ENCODE measurements at places on chromosomes 11 and 22.

GRCh38 chr22:32073262-32073661, 30.2 kb downstream of the SLC5A1 start:
- no peak for DNase-seq

- no peak for DNase-seq
Measured at GRCh38 chr22:35811670-35812069, 94.0 kb downstream of the APOL5 start.

DNA sequence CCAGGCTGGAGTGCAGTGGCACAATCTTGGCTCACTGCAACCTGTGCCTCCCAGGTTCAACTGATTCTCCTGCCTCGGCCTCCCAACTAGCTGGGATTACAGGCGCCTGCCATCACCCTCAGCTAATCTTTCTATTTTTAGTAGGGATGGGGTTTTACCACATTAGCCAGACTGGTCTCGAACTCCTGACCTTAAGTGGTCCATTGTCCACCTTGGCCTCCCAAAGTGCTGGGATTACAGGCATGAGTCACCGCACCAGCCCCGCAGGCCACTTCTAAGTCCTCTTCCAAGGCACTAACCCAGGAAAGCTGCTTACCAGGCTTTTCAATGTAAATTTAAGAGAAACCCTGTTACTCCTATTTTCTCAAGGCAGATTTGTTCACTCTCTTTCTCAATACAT, 50.4 kb downstream of the DENND5A start:
- DNase-seq = no peak

GRCh38 chr22:17705546-17705945, 67.0 kb downstream of the BCL2L13 start:
- DNase-seq = no peak

GRCh38 chr11:36274414-36274813, 14.8 kb downstream of the COMMD9 start:
- no peak for DNase-seq

DNA sequence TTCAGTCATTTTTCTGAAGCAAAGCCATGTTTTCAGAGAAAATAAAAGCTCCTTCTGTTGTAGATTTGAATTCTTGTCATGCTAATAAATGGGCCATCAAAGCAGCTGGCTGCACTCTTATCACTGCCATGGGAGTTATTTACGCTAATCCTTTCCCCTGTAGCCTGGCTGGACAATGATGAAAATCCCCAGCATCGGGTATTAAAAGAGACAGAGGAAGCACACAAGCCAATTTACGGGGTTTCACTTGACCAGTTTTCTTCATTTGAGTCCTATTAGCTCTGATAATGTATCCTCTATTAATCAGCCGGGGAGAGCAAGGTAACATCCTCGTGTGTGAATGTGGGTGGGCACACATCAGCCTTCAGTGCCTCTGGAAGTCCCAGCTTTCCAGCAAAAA, 470.2 kb upstream of the API5 start:
- DNase-seq = no peak

DNA sequence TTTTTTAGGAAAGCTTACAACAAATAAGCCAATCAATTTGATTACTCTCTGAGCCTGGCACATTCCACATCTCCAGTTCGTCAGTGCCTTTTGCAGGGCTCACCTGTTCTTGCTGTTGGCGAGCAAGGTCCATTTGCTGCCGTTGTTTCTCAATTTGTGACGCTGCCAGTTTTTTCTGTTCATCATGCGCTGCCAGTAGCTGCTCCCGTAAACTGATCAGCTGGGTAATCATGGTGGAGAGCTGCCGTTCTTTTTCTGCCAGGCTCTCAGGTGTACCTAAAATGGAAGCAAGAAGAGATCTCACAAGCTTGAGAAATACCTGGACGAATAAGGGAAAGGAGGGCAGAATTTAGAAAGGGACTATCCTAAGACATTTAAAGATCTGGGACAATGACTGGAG, 169.7 kb downstream of the SOX6 start:
- peak; percentile 19 for DNase-seq

DNA sequence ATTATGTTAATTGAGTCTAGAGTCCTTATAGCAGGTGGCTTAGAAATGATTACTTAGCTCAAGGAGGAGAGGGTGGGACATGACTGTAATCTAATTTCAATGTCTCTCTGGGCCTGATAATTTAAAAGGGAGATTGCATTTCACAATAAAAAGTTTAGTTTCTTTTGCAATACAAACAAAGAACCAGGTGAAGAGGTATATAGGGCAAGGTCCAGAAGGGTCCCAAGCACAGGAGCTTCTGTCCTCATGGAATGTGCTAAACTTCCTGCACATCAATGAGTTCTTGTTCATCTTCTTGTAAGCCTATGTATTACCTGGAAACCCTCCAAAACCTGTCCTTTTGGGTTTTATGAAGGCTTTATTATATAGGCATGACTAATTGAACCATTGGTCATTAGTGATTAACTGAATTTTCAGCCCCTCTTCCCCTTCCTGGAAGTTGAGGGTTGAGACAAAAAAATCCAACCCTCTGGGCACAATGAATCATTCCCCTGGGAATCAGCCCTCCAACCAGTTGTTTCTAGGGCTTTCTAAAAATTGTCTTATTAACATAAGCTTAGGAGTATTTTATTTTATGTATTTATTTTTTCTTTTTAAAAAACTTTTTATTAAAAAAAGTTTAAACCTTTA, 37.6 kb downstream of the MS4A2 start:
- no peak for DNase-seq

DNA sequence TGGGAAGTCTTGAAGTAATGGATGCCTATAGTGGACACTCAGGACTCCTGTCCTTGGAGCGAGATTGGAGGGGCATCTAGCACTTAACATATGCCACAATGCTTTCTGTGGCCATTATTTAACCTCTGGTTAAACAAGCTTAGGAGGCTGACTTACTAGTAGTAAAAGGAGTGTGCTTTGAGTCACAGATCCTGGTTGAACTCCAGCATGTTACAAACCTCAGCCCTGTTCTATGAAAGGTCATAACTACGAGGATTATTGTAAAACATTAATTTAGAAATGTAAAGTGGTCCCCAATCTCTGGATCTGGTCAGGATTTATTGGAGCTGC, 1.1 kb upstream of the LBHD1 start:
- no peak for DNase-seq

GRCh38 chr22:37894939-37895670, 11.0 kb upstream of the MICALL1 start:
- no peak for DNase-seq

GRCh38 chr22:48567213-48567975, 1260.3 kb downstream of the BRD1 start:
- DNase-seq = no peak

- no peak for DNase-seq
Measured at GRCh38 chr11:43736502-43737200, 56.1 kb downstream of the HSD17B12 start.

- DNase-seq = no peak
Measured at GRCh38 chr11:64178203-64178602, 7.8 kb upstream of the STIP1 start.

DNA sequence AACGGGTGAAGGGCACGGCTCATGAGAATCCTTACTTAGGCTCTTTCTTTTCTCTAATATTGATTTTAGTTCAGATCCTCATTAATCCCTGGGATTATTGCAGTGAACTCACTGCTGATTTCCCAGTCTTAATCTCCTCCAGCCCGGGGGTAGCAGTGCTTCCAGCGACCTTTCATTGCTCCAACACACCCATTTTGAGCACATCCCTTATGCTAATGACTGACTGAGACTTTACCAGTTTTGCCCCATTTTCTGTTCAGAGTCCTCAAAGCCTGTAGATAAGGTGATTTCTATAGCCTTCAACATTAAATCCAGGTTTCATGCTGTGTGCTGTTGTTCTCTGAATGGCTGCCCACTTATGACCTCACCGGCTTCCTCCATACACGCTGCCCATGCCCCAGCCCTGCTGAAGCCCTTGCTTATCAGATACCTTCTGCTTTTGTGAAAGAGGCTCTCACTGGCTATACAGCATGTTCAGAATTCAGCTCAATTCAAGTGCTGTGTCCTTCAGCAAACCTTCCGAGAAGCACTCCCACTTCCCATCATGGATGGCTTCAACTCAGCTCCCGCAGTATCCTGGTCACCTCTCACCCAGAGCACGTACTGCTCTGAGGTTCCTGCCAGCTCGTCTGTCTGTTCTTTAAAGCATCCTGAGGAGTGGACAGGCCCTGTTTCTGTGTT, 49.0 kb downstream of the PPFIA1 start:
- no peak for DNase-seq

- no peak for DNase-seq
Measured at GRCh38 chr22:31631436-31631835, 30.6 kb downstream of the PISD start.

- DNase-seq = no peak
Measured at GRCh38 chr11:18364495-18365073, 29.8 kb upstream of the LDHA start.

GRCh38 chr11:93468290-93468689, 74.9 kb downstream of the SMCO4 start:
- DNase-seq = no peak

DNA sequence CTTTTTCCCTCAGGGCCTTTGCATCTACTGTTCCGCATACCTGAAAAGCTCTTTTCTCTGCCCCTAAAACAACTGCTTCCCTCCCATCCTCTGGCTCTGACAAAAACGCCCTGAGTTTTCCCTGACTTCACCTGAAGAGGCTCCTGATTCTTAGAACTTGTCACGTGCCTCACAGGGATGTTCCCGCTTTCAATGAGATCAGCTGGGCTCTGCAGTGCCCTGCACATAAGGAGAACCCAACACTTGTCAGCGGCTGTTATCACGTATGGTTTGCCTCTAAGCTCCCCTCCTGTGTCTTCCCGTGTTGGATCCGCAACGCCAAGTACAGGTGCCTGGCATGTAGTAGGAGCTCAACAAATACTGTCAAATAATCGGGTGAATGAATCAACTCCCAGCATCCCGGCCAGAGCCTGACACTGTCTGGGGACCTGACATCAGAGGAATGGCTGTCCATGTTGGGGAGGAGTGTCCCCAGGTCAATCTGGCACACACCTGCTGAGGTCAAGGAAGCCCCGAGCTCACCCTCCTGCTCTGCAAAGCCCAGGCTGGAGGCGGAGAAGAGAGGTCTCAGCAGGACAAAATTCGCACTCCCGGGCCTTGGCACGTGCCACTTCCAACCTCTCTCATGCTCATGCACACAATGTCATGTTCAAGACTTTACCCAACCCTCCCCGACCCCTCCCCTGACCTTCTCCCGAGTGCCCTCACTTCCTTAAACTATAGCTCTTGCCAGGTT, 4.2 kb upstream of the GRK2 start:
- no peak for DNase-seq

DNA sequence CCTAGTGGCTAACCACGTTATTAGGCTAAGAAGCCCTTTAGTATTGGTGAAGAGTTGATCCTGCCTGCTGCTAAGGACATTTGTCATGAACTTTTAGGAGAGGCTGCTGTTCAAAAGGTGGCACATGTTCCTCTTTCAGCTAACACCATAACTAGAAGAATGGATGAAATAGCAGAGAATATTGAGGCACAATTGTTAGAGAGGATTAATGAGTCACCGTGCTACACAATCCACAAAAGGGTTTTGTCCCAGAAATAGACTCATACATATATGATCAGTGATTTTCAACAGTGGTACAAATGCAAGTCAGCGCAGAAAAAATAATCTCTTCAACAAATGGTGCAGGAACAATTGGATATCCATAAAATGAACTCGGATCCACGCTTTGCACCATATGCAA, 7.0 kb upstream of the MSANTD2 start:
- DNase-seq = no peak

DNA sequence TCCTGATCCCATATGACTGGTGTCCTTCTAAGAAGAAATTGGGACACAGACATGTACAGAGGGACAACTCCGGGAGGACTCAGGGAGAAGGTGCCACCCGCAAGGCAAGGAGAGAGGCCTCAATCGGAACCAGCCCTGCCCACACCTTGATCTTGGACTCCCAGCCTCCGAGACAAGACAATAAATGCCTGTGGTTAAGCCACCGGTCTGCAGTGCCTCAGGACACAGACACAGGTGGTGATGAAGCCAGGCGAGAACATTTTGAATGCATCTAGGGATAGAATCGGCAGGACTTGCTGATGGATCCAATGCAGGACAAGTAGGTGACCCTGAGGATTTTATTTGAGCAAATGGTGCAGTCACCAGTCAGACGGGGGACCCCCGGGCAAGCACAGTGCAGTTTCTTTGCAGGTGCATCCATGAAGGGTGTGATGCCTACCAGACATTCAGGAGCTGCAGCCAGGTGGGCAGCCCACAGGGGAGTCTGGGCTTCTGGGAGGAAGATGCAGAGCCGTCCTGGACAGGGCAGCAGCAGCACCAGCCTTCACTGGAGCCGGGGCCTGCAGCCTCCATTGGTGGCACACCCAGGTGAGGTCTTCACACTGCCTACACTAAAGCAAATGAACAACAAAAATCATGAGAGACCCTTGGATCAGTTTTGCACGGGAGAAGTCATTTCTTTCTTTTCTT, 20.2 kb upstream of the SEPTIN5 start:
- no peak for DNase-seq

DNA sequence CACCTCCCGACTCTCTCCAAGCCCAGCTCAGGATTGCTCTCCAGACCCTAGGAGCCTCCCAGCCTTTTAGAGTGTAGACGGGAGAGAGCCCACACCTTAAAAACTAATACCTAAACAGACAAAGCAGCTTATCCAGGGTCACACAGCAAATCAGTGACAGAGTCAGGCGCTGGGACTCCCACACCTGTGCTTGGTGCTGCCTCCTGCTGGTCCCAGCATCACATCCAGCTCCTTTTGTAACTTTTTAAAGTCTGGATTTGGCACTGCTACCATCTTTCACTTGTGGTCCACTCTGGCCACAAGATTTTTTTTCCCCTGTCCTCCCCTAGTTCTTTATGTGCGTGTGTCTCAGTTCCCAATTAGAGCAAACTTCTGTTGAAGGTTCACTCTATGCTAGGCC, 4.7 kb downstream of the ANO1 start:
- no peak for DNase-seq

DNA sequence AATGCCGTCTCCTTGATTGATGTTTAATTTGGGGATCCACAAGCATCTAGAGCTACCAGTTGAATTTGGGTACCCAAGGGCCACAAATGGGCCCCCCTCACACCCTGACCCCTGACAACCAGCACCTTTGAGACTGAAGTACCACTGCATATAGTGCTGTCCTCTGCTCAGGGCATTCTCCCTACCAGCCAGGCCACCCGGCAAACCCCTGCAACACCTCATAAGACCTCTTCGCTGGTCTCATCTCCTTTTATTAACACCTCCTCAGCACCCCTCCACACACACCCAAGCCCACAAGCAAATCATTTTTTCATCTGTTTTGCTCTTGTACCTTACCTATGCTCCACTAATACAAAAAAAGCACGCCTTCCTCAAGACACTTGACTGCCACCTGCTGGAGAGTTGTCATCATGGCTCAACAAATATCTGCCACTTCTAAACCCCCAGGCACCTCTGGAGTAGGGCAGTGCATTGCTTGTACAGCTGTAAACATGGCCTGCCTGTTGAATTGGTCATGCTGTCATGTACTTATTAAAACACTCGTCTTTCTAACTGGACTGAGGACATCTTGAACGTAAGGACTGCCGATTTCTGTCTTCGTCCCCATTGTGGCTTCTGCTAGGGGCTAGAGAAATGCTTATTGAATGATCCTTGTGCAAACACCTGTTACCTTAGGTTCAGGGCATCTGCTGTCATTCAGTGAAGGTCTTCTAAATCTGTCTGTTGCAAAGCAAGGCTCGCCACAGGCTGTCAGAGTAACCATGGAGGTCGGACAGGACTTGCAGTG, 66.5 kb downstream of the BMAL1 start:
- DNase-seq = peak; percentile 78

Measured in body of pancreas (tissue), 4 donors.